MM.1S (cell line): ENCODE measurements at places on chromosomes 11 and 22.

DNA sequence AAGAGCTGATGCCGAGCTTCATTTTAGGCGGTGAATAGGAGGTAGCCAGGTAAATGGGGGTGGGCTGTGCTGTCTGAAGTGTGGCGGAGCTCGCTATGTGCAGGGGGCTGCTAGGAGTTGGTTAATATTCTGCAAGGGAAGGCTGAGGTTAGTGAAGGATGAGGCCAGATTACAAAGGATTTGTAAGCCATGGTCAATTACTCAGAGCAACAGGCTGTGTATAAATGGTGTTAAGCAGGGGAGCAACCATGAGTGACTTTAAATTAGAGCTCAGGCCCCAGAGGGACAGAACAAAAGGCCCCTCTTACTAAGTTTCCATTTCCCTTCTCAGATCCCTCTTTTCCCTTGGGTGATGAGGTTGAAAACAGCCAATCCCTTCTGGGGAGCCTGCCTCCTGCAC is 7.3 kb upstream of the MCAM start:
- no peak for DNase-seq
- H3K27ac ChIP-seq, result no peak overlapping the region
- no peak overlapping the region for H3K4me3 ChIP-seq

DNA sequence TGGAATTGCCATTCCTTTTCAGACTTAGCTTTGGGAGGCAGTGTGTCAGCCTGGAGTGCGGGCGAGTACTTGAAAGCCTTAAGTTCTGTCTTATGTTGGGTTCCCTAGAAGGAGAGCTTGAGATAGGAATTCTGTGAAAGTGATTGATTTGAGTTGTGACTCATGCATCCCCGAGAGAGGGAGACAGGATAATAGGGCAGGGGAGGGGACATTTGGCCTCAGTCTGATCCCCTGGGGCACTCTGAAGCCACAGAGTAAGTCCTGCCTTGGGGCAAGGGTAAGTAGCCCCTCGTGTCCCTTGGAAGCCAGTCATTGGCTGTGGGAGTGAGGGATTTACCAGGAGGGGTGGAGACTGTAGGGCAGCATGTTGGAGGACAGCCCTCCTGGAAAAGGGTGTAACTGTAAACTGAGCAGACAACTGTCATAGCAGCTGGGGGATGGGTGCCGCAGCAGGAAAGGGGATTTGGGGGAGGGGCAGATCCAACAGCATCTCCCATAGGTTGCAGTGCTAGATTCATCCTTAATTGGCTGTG is 44.0 kb downstream of the KIAA1671 start:
- H3K27ac ChIP-seq, result no peak overlapping the region
- H3K4me3 ChIP-seq, result no peak overlapping the region
- DNase-seq, result no peak
- no peaks in the 10 kb centered on the region for H3K4me1 ChIP-seq
- H3K36me3 ChIP-seq, result no peaks in the 10 kb centered on the region

- DNase-seq, result no peak
- H3K27me3 ChIP-seq, result no peaks in the 10 kb centered on the region
- H3K4me3 ChIP-seq, result no peak overlapping the region
Measured at GRCh38 chr11:86460461-86461385, 86.0 kb downstream of the CCDC81 start.

DNA sequence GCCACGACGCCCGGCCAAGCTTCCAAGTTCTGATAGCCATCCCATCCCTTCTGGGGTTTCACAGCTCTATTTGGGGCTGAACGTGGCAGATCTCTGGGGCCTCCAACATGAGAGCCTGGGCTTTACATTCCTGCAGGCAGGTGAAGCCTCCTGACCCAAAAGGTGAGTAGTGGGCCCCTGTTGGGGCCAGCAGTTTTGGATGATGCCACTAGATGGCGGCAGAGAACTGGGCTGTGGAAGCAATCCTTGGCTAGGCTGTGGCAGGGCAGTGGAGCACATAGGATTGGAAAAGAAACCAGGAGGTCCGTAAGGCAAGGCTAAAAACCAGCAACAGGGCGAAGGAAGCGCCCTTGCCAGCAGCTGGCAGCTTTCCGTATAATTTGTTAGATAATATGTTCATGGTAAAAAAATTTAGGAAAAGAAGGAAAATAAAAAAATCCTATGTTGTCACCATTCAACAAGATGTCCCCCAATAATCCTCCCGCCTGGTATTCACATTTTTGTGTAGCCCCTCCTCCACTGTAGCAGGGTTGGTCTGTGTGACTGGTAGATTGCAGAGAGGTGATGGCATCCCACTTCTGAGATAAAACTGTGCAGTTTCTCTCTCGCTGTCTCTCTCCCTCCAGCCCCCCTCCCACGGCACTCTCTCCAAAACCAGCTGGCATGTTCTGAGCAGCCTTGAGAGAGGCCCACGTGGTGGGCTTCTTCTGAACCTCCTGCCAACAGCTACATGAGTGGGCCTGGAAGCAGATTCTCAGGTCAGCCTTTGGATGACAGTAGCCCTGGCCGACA is 43.6 kb upstream of the OR4B1 start:
- no peaks in the 10 kb centered on the region for H3K27me3 ChIP-seq
- no peak overlapping the region for H3K27ac ChIP-seq
- no peaks in the 10 kb centered on the region for H3K36me3 ChIP-seq
- peak; percentile 47 for DNase-seq
